ENCODE measurements at places on chromosomes 7 and 10.

- DNase-seq = no peak
Measured at GRCh38 chr10:120221873-120222485, 235.0 kb upstream of the PLPP4 start.

DNA sequence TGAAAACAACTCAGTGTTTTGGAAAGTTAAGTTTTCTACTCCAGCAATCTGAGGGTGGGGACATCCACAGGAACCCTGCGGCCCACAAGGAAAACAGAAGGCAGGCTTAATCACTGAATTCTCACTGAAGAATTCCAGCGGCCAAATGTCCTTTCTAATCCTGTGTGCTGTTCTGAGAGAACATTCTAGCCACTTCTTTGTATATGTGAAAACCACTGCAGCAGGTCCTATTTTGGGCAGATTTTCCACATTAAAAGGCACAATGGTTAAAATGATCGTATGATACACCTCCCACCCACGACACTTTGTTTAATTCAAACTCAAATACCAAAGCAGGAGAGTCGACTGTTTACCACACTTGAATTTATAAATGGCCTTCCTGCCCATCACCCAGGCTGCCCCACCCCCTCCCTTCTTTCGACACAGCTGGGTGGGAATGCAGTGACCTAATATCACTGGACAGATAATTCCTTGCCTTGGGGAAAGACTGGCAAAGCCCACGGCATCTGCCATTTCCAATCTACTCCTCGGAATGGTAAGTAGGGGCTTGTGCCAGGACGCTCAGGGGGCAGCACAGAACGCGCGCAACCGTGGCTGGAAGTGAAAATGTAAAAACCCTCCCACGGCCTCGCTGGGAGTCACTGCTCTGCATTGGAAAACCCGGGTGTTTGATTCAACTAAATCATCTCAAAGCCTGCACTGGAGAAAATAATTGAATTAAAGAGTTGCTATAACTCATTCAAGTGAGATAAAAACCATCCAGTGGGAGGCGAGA is 67.0 kb downstream of the CTBP2 start:
- DNase-seq = no peak

DNA sequence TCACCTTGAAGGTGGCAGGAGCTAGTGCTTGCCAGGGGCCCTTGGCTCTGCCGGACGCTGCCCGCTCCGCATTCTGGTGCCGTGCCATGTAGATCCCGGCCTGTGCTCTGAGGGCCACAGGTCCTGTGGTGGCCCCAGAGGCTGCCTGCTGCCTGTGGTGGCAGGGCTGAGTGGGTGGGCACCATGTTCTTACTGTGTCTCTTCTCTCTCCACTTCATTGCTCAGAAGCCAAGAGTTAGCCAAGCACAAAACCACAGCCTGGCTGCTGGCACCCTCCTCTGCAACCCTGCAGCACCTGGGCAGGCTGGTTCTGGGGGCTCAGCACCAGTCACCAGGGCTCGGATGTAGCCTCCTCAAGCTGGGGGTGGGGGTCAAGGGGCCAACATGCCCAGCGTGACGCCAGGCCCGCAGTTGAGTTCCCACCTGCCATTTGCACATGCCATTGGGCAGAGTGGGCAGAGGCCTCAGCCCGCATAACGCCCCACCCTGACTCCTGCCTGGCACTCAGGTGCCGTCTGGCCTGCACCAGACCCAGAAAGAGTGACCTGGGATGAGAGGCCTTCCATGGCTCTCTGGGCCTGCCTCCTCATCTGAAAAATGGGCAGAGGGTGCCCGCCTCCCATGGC is 16.3 kb downstream of the ZMIZ1 start:
- DNase-seq = no peak

GRCh38 chr7:129550693-129551360 is 48.5 kb downstream of the SMKR1 start:
- no peak for DNase-seq

- no peak for DNase-seq
Measured at GRCh38 chr10:87974130-87974529, 110.7 kb downstream of the PTEN start.

DNA sequence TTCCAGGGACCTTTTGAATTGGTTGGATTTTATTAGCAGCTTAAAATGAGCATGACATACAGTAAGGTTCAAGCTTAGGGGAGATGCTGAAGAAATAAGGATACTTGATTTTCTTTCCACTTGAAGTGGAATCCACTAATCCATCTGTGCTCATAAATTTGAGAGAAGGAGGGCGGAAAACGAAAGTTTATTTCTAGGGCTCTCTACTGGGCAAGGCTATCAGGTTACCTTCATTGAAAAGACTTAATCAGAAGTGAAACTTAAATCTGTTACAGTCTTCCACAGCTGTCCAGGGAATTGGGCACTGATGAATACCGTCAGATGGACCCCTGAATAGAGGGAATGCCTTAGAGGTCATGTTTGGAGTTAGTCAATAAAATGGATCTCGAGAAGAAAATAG is 21.8 kb downstream of the AUTS2 start:
- no peak for DNase-seq

GRCh38 chr10:620417-620816 is 69.1 kb downstream of the DIP2C start:
- DNase-seq = no peak

DNA sequence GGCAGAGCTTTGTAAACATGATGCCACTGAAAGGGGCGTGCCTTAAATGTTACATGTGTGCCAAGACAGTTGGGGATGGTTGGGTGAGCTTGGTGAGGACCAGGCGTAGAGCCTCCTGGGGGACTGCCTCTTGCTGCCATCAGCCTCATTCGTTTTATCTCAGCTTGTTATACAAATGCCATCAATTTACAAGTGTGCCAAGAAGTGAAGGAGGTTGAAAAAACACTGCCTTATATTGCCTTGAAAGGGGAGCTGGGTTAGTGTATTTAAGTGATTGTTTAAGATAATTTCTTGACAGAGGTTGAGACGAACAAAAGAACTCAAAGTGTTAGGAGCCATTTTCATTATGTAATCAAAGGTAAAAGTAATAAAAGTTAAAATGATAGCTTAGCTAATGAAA is 354.7 kb downstream of the PHTF2 start:
- no peak for DNase-seq

DNA sequence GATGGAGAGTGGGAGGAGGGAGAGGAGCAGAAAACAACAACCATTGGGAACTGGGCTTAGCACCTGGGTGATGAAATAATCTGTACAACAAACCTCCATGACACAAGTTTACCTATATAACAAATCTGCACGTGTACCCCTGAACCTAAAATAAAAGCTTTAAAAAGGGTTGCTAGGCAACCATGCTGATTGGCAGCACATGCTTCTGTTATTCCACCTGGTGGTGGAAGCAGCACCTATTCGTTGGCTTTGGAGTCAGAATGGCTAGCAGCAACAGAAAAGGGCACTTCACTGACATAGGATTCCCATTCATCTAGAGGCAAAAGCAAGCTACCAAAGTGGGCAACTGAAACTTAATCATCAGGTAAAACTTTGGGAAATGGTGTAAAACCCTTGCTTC is 57.1 kb downstream of the RELN start:
- no peak for DNase-seq

Measured in CD4-positive, alpha-beta T cell treated with Interleukin-15 for 4 hours (primary cell).